Activated naive CD8-positive, alpha-beta T cell treated with anti-CD3 and anti-CD28 coated beads for 36 hours (primary cell): ENCODE measurements at places on chromosomes 12 and 14.
A peak's percentile ranks its signal among the peaks of the same experiment; 100 is the strongest.

DNA sequence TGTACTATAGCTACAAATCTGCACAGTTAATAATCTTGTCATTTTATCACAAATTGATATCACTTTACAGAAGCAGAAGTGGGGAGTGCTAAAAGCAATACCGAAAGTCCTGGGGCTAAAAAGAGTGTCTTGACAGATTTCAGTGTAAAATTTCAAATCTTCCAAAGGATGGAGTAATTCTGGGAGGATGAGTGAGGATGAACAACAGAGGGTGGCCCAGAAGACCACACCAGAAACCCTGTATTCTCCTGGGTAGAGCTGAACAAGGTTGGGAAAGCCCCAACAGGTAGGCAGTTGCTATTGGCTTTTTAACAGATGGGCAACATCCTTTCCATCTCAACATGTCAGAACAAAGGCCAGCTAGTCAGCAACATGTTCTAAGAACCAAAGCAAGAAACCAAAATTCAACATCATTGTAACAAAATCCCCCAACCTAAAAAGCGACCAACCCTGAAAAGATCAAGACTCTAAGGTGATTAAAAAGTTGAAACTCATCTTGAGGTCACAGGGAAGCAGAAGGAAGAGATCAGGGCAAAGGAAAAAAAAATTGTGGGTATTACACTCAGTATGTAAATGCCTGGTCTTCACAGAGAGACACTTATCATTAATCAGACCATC lies 38.8 kb downstream of the CBX5 start:
- no peak for DNase-seq

GRCh38 chr12:53327435-53328042 lies 6.1 kb upstream of the AAAS start:
- no peak for DNase-seq

GRCh38 chr12:2291182-2291832 lies 238.5 kb downstream of the CACNA1C start:
- peak; percentile 21 for DNase-seq

- no peak for DNase-seq
Observed at GRCh38 chr12:44428825-44429224, 447.3 kb downstream of the NELL2 start.

GRCh38 chr14:80996049-80996901 lies 40.9 kb downstream of the TSHR start:
- peak; percentile 8 for DNase-seq

- no peak for DNase-seq
Observed at GRCh38 chr12:67517181-67517887, 131.2 kb upstream of the DYRK2 start.

DNA sequence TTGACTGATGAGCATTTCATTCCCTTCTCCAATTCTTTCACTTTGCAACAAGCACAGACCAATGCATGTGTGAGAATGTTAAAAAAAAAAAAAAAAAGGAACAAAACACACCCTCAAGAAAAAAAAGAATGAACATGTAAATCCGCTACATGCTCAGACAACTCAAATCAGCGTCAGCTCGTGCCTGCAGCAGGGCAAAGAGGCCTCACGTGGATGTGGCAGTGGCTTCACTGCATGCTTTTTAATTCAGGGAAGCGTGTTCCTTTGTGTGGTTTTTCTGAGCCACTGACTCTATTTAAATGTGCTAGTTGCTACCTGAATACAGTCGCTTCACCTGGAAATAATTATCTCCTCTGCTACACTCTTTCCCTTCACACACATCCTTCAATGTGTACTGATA lies 55.1 kb downstream of the PPP1R36 start:
- no peak for DNase-seq

GRCh38 chr12:58416236-58416635 lies 474.9 kb downstream of the ATP23 start:
- DNase-seq: no peak

DNA sequence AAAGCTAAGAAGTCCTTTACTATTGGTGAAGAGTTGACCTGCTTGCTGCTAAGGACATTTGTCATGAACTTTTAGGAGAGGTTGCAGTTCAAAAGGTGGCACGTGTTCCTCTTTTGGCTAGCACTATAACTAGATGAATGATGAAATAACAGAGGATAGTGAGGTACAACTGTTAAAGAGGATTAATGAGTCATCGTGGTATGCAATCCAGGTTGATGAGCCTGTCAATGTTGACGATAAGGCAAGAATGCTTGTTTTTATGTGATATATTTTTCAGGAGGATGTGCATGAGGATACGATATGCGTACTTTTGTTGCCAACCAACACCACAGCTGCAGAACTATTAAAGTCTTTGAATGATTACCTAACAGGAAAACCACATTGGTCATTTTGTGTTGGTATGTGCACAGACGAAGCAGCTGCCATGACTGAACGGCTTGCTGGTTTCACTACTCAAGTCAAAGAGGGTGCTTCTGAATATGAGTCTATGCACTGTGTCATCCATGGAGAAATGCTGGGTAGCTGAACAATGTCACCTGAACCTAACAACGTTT lies 10.6 kb downstream of the CEP128 start:
- DNase-seq: peak; percentile 59

DNA sequence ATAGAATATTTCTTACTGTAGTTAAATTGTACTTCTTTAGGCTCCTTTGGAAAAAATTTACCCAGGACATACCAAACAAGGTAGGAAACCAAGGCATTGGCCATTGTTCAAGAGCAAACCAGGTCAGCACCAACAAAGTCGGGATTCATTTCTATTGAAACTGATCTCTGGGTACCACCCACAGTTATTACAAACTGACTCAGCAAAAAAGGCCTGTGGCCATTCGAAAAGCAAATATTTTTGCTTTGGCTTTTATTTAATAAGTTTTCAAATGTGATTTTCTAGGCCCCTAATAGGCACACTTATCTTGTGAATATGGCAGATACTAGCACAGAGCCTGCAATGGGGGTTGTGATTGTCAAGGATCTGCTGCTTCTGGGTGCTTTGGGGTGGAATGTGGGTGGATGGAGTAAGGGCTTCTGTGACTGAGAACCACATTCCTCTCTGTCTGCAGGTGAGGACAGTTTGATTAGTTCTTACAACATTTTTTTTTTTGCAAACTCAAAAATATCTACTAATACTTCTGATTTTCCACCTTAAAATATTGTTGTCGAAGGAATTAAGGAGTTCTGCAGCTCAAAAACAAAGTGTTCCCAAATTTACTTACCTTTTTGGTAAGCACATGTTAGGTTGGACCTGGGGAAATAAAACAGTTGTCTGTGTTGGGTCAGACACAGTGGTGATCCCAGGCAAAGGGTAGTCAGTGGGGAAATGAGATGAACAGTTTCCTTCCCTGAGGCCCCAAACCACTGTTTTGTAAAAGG lies 45.1 kb downstream of the FLRT2 start:
- no peak for DNase-seq

GRCh38 chr12:6074979-6075585 lies 49.4 kb downstream of the VWF start:
- DNase-seq: peak; percentile 45

DNA sequence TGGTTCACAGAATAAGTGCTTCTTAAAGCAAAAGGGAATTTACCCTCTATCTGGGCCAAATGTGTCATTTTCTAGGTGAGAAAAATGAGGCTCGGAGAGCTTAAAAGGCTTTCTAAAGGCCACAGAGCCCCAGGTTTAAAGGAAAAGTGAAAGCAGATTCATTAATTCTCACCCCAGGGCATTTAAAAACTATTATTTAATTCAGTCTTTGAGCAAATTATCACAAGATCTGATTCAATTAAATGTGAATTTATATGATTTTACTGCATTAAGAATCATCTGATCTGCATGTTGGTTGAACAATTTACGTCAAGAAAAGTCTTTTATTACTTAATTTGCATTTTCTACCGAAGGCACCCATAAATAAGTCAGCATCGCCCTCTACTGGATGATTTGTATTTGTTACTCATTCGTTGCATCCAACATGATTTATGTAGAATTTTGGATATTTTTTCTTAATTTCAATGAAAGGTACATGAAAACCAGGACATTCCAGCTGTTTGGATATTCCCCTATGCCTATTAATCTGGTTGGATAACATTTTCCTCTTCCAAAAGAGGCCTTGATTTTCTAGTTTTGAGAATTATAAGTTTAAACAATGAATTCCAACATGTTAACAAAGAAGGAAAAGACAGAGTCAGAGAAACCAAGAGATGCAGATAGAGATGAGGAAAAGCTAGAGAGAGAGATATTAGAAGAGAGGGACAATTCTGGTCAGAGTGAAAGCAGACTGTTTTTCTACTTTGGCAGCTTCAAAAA lies 19.1 kb upstream of the DHRS7 start:
- no peak for DNase-seq

DNA sequence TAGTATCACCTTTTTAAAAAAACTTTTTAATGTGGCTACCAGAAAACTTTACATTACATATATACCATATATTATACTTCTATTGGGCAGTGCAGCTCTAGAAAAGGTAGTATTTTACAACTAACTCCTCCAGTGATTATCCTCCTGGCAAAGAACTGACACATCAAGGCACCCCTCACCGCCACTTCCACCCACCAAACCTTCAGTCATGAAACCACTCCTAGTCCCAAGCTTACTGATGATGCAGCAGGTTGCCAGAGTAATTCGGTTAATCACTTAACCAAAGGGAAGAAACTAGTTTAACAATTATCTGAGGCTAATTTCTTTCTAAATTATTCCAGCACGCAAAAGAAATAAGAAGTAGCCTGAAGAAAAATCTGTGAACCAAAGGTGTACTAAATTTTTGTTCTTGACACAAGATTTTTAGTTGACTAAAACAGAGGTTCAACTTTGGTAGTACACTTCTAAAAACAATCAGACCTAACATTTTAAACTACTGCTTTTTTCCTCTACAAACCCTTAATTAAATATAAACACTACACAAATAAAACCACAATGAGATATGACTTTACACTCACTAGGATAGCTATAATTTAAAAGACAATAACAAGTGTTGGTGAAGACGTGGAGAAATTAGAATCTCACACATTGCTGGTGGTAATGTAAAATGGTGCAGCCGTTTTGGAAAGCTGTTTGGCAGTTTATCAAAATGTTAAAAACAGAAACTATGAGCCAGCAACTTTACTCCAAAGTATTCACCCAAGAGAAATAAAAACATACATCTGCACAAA lies 16.7 kb downstream of the SPPL3 start:
- DNase-seq: peak; percentile 41

DNA sequence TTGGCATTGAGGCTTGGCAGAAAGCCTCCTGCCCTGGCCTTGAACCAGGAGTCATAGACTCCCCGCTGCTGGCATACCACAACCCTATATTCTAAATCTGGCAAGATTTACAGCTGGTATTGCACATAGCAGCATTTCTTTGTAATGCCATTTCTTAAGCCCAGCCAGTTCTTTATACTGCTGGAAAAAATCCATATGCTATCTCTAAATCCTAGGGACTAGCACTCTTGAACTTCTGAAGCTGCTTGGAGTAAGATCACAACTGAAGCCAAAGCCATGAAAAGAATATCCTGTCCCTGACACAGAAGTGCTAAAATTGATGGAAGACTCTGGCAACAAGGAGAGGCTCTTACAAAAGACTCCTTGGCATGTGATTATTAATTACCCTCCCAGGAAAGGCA lies 89.3 kb downstream of the KCNC2 start:
- DNase-seq: no peak

- no peak for DNase-seq
Observed at GRCh38 chr12:75529316-75529715, 17.9 kb upstream of the KRR1 start.

GRCh38 chr12:89179983-89180382 lies 172.3 kb downstream of the DUSP6 start:
- no peak for DNase-seq
